ENCODE measurements at places on chromosomes 7 and 10.

GRCh38 chr7:100398239-100398638 lies 25.0 kb downstream of the PILRA start:
- no peak for DNase-seq

DNA sequence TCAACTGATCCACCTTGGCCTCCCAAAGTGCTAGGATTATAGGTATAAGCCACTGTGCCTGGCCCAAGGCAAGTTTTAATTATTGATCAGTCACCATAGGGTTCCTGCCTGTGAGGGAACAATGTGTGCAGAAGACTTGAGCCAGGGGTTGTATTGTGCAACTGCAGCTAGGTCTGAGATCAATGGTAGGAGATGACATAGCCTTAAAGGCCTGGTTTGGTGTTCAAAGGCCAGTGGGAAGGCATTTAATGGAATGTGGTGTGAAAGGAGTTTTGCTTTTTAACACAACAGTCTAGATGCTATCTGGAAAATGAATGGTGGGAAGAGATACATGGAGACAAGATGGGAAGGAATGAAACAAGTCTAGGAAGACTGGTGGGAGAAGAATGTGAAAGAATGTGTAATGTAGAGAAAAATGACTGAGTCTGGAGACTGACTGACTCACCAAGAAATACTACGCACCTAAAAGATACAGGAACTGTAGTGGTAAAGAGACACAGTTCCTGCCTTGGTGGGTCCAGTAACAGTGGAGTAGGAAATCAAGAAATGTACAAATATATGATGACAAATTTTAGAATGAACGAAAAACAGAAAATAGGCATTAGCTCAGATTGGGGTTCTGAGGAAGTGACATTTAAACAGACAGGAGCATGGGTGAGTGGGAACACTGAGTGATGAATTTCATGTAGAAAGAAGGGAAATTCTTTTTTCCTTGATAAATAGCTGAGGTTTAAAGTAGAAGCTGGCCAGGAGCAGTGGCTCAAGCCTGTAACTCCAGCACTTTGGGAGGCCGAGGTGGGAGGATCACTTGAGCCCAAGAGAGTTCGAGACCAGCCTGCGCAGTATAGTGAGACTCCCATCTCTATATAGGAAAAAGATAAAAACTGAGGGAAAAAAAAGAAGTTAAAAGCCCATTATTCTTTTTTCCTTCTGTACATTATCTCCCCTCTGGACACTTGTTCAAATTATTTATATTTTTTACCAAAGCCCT lies 9.4 kb downstream of the HNRNPF start:
- DNase-seq: peak; percentile 70

- DNase-seq: no peak
These were observed 48.3 kb downstream of the ALOX5 start for GRCh38 chr10:45422207-45422865.

DNA sequence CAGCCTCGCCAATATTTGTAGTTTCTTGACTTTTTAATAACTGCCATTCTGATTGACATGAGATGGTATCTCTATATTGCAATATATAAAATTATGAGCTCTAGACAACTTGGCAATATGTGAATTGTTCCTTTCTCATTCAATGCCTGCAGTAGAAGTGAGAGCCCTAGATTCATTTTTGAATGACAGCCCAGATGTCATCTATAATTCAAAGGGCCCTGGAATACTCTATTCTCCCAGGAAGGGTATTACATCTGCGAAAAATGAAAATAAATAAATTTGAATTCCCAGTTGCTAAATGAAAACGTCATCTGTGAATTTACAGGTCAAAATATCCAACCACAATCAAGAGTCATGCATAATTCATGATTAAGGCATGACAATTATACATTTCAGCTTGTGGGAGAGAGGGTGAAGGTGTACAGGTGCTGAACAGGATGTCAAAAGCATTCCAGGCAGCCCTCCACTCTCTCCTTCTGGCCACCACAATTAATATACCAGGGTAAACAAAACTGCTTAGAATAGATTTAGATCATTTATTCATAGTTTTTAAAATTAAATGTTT lies 1147.3 kb downstream of the XPNPEP1 start:
- peak; percentile 34 for DNase-seq

GRCh38 chr7:11931307-11931706 lies 99.3 kb upstream of the THSD7A start:
- no peak for DNase-seq

DNA sequence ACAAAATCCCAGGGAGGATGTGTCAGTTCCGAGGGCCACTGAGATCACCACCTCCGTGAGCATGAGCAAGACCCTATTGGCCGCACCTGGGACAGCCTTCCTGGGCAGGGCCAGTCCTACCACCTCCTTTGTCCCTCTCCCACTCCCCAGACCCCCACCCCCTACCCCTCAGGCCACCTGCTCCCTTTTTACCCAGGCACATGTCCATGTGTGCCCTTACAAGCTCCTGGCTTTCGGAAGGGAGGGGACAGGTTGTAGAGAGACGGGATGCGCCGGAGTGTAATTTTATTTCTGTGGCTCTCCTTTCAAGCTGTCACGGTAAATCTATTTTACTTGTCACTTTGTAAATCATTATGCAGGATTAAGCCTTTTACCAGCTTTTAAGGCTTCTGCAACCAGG lies 20.9 kb downstream of the ZMIZ1 start:
- no peak for DNase-seq

DNA sequence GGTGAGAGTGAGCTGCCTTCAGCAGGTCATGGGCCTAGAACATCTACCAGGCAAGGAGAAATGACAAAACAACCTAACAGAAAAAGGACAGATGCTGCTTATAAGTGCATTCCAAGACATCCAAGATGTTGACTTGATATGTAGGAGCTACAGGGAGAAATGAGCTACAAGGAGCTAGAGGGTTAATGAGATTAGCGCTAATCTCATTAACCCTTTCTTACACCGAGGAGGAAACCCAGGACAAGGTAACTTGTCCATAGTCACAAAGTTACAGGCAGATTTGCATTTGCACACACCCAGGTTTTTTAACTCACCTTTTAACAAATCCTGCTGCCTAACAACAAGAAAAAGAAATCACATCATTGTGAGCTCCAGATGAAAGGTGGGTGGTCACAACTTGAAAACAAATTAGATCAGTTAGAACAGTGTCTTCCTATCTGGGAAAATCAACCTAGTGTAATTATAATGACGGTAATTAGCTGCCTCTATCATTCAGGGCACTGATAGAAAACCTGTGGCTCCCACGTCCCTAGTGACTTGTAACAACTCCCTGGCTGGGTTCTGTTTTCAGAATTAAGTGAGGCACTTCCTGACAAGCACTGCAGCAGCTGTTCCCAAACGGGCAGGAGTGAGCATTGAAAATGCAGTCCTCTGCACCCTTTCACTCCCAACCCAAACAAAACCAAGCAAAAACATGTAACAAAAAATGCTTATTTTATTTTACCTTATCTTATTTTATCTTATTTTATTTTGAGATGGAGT lies 5.7 kb downstream of the KIAA1549 start:
- DNase-seq: no peak

Data from EL (cell line).